H54 (cell line): ENCODE measurements at places on chromosomes 1 and 21.

DNA sequence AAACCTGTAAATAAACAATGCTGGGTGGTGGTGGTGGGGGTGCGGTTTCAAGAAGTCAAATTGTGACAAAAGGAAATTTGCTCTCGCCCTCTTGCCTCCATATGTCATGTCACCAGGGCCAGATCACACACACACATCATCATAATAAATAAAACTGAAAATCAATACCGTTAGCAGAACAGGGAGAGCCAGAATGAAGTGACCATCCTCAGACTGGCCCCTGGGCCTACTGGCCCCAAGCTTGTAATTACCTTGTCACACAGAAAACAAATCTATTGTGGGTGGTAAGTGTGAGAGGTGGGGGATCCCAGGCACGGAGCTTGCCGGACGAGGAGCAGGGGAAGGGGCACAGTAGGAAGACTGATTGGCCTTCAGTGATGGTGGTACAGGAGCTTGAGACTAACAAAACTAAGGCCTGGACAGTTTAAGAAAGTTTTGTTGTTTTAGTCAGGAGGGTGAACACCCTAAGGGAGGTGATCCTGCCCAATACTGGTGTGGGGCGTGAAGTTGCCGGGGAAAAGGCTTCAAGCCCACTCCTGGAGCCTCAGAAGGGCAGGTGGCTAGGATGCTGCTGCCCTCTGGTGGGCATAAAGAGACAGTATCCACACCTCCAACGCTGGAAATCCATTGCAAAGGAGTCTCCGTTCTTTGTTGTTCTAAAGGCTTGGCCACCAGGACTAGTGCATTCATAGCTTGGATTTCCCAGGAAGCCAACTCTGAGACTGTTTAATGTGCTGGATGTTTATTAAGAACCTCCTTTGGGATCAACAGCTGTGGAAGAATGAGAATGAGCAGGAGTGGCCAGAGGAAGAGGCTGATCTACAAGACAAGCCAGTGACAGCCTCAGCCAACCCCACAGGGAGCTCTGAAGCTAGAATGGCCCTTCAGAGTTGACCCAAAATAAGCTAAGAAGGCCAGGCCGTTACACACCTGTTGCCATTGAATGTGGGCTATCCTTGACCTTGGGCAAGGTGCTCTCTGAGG lies 8.1 kb upstream of the C1orf216 start:
- DNase-seq, result no peak

GRCh38 chr1:31757989-31758388 lies 6.2 kb downstream of the ADGRB2 start:
- no peak for DNase-seq

DNA sequence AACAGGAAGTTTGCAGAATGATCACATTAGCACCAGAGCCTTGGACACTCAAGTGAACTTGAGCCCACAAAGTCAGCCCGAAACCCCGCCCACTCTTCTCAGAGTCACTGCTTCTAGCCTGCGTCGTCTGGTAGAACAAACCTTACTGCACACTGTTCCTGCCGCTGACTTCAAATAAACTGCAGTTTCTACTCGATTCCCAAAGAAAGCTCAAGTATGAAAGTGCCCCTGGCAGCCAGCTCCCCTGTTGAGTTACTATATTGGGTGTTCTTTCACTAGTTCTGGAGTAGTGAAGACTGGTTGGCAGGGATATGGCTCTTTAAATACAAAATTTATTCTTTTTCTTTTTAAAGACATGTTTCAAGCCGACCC lies 164.7 kb downstream of the GALNT2 start:
- DNase-seq, result no peak

- no peak for DNase-seq
Observed at GRCh38 chr1:186220067-186220466, 155.0 kb downstream of the TPR start.

GRCh38 chr1:8402109-8402710 lies 84.3 kb downstream of the SLC45A1 start:
- no peak for DNase-seq

DNA sequence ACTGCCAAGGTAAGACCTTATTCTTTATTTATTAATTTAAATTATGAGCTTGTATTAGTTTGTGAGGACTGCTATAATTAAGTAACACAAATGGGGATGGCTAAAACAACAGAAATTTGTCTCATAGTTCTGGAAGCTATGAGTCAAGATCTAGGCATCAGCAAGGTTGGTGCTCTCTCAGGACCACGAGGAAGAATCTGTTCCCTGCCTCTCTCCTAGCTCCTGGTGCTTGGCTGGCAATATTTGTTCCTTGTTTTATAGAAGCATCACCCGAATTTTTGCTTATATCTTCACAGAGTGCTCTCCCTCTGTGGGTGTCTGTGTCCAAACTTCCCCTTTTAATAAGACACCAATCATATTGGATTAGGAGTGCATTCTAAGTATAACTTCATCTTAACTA lies 41.4 kb upstream of the CCDC190 start:
- no peak for DNase-seq

GRCh38 chr1:184033711-184034167 lies 3.8 kb downstream of the COLGALT2 start:
- no peak for DNase-seq

GRCh38 chr1:223199094-223199647 lies 56.1 kb upstream of the TLR5 start:
- no peak for DNase-seq

- DNase-seq, result no peak
Observed at GRCh38 chr1:41578712-41579335, 94.3 kb upstream of the EDN2 start.

- DNase-seq, result no peak
Observed at GRCh38 chr21:22476726-22477646, 1478.8 kb downstream of the NCAM2 start.

DNA sequence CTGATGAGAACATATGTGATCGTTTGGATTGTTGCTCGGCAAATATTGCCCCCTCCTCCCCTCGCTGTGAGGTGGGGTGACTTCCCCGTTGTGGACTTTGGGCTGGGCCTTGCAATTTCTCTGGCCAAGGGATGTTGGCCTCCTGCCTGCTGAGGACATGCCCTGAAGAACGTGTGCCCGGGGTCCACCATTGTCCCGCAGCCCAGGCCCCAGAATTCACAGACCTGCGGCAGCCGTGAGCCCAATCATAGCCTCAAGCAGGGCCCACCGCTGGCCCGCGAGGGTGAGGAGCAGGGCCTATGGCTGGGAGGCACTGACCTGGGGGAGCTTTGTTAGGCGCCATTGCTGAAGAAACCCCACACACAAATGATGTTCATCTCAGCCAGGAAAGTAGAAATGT lies 58.3 kb upstream of the ACTRT2 start:
- DNase-seq, result no peak

DNA sequence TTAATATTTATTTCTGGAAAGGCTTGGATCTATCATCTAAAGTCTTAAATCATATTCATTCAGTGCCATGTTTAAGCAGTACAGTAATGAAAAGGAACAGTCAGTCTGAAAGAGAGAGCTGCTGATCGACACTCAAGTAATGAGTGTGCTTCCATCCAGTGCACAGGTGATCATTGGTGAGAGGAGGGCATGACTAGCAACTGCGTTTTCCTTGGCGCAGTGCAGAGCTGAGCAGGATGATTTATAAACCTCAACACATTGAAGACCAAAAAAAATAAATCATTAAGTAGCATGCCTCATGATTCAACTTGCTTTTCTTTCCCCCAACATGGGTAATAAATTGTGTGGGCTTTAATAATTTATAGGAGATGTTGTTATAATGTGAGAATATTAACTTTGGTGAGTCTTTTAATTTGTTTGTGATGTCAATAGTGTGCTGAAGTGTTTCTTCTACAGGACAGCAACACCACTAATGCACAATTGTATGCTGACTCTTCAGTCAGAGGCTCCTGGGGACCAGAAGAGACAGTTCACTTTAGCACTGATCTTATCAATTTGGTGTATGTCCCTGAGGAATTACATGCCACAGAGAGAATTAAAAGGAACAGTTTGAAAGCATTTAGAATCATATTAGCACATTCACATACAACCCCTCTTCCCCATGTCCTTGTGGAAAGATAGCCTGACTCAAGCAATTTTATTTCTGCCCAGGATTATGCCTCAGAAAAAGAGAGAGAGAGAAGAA lies 199.7 kb upstream of the ADGRL2 start:
- DNase-seq, result no peak

DNA sequence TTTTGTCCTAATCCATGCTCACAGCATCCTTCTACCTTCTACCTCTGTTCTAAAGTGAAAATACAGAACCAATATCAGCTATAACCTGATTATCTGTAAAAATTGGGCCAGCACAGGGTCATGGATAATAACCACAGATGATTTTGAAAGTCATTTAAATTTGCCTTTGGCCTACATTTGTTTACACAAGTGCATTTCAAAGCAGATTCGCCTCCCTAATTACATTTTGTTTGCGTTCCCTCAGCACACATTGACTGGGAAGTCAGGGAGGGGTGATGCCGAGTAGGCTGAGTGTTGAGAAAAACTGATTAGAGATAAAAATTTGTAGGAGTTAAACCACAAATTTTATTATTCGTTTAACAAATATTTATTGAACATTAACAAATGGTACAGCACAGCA lies 19.2 kb upstream of the RGS8 start:
- no peak for DNase-seq

DNA sequence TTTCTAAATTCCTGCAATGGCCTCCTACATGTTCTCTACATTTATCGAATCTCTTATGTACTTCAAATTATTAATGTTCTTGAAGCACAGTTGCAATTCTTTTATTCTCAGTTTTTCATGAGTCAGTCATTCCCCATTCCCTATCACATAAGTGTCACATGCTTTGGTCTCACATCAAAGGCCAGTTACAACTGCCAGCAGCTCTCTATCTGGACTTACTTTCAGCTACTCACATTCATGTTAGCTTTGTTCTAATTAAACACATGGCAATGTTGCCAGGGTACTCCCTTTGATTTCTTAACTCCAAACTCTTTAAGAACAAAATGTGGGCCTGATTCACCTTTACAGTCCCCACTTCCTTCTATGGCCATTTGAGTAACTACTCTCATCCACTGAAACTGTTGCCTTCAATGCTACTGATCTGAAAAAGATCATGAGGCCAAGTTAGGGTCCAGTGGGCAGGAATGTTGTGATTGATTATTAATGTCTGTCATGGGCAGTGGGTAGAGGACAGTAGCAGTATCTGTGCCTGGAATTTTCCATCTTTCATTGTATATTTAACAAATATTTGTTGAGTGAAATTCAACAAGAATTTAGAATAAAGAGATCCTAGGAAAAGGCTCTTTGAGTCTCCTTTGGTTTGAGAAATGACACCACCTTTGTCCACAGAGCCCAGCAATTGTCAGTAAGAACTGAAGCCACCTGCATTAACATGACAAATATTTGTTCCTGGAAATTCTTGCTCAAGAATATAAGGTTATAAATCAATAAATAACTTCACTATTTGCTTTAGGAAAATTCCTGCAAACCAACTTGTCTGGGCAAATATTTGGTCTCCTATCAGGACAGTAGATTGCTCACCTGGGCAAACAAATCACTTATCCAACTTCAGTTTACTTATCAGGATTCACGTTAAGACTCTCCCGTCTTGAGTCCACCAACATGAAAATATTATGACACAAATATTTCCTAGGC lies 153.6 kb upstream of the SAMSN1 start:
- no peak for DNase-seq

DNA sequence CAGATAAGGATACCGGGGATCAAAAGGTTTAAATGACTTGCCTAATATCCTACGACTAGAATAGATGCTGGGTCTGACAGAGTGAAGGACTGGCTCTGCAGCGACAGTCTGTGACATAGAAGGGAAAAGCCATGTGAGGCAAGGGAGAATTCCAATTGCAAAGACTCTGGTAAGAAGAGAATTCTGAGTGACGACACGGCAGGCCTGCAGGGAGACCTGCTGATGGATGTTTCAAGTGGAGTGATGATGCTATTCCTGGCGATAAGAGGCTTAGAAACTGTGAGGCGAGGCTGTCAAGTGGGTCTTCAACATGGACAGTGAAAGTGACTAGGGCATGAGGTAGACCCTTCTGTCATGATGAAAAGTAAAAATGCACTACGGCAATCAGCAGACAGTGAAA lies 176.6 kb upstream of the PBX1 start:
- DNase-seq, result no peak

DNA sequence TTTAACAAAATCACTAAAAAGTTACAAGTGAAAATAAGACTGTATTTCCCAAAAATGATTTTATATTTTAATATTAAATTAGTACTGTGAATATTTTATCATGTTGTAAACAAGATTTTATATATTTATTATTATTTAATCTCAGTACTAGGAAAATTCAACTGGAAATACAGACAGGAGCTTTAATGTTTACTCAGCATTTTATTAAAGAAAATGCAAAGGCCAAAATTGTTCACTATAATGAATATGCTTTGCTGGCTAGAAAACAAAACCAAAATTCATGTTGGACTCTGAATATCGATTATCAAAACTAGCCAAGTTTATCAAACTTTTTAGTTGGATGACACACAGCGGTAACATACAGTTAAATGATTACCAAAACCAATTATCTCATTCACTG lies 782.3 kb downstream of the AMY1C start:
- no peak for DNase-seq

DNA sequence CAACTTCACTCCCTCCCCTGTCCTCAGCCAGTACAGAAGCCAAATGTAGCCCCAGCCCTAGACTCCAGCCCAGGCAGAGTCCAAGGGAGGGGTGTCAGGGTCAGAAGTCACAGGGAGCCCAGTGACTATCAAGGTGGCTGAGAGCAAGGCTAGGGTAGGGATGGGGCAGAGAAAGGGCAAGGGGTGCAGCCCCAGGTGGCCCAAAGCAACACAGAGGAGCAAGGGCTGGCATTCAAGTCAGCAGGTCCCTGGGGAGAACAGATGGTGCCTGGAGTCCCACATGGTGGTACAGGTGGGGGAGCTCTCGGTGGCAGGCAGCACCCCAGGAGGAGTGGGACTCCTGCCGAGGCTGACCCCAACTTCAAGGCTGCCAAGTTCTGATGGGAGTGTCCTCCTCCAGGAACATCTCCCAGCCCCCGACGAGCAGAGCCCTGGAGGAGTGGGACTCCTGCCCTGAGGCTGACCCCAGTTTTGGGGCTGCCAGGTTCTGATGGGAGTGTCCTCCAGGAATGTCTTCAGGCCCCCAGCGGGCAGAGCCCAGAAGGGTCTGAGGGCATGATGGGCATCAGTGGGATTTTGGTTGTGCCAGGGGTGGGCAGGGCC lies 3.7 kb upstream of the DVL1 start:
- no peak for DNase-seq

- DNase-seq, result no peak
Observed at GRCh38 chr1:96009831-96010434, 711.7 kb upstream of the PTBP2 start.

DNA sequence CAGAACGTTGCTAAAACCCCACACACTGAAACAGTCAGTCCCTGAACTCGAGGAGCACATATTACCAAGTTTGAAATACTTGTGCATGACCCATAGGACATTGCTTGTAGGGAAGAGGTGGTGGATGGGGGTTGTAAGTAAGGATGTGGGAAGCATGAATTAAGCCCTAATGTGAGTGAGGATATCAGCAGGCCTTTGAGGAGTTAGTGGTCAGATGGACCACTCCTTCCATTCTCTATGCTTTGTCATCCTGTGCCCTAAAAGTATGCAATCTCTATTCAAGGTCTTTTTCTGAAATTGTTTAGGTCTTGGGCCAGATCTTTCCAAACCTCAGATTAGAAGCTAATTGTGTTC lies 70.9 kb upstream of the SAMSN1 start:
- DNase-seq, result no peak

- no peak for DNase-seq
Observed at GRCh38 chr1:113662101-113662500, 97.2 kb downstream of the PHTF1 start.
